ENCODE measurements at places on chromosomes 3 and 15.

GRCh38 chr15:28023422-28023821 lies 75.7 kb downstream of the OCA2 start:
- no peak for DNase-seq

DNA sequence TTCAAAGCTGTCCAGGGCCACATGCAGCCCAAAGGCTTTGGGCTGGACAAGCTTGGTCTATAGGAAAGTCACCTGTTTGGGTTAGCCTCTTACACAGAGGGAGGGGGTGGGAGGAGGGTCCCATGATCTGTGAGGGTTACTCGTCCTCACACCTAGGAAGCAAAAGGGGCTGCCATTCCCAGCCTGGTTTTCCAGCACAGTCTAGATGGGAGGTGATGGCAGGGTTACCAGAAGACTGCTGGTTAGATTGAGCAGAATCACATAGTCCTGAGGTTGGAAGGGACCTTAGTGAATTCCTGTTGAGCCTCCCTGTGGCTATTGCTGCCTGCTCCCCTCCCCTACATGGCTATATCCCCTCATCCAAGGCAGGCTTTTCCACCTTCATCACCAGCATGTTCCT lies 101.8 kb downstream of the SEMA5B start:
- no peak for DNase-seq

- no peak for DNase-seq
Observed at GRCh38 chr3:16216373-16216935, 42.0 kb downstream of the GALNT15 start.

- DNase-seq: no peak
Observed at GRCh38 chr15:88708655-88709054, 69.8 kb downstream of the ISG20 start.

- DNase-seq: no peak
Observed at GRCh38 chr3:40299130-40299720, 10.3 kb upstream of the EIF1B start.

DNA sequence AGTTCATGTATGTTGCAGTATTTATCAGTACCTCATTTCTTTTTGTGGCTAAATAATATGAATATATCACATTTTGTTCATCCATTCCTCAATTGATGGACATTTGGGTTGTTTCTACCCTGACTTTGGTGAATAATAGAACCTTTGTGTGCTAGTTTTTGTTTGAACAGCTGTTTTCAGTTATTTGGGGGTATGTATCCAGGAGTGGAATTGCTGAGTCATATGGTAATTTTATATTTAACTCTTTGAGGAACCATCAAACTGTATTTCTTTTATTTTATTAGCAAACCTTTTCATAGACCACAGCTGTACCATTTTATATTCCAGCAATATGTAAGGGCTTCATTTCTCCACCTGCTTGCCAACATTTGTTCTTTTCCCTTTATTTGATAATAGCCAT lies 38.4 kb upstream of the RBM5 start:
- DNase-seq: no peak

DNA sequence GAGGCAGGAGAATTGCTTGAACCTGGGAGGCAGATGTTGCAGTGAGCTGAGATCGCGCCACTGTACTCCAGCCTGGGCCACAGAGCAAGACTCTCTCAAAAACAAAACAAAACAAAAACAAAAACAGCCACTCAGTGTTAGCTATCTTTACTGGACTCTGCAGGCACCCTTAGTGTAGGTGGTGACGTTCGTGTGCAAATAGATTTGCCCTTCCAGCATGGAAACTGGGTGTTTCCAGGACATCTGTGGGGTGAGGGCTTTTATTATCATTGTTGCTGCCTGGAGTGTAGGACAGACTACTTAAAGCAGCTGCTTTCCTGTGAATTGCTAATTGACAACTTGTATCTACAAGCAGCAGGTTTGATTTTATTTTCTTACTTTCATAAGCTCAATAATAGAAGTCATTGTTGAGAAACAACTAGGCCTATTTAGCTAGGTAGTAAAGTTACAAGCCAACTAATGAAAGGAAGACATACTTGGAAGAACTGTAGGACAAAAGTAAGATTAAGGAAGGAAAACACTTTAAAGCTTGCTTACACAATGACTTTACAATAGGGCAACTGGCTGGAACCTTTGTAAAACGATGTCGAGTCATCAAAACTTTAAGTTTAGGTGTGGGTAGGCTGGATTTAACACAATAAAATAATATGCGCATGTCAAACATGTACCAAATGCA lies 25.4 kb upstream of the SPPL2A start:
- DNase-seq: no peak

DNA sequence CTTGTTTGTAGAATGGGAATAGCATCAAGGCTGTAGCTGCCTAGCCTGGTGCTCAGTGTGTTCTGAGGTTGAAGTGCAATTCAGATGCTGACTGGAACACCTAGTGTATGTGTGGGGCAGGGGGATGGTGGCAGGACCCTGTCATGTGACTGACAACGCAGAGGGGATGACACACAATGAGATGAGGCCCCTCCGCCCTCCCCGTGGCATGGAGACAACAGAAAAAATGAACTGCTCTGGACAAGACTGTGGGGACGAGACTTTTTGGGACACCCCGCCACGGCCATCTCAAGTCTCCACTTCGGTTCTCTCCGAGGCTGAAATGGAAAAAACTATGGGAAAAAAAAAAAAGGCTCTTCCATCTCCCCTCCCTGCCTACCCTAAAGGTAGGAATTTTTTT lies 10.4 kb upstream of the SEC13 start:
- no peak for DNase-seq

GRCh38 chr3:112734736-112735350 lies 93.9 kb upstream of the CCDC80 start:
- DNase-seq: peak; percentile 74

DNA sequence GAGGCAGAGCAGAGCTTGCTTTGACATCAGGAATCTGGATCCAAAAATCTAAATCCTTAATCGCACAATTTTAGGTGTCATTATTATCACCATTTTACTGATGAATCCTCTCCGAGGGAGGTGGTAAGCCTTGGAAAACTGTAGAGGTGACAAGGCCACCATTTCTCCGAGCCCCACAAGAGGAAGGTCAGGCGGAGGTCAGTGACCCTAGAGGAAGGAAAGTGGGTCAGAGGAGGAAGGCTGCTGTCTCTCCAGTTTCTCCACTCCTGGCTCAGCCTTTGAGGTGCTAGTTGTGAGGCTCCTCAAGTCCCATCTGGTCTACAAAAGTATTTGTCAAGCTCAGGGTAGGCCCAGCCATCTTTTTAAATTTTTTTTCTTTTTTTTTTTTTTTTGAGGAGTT lies 3.2 kb downstream of the DVL3 start:
- no peak for DNase-seq

- DNase-seq: no peak
Observed at GRCh38 chr15:101724675-101725005, 367 bp upstream of the TARS3 start.

DNA sequence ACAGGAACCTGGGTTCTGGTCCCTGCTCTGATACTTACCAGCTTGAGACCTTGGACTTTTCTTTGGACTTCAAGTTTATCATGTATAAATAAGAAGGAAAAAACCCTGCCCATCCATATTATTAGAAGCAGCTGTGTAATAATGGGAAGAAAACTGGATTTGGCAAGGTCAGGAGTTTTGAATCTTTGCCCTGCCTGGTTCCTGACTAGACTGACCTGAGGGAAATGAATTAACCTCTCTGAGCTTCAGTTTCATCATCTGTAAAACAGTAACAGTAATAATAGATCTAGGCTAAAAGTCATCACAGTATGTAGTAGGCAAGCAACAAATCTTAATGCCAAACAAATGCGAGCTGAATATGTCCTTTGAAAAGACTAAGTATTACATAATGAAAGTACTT lies 68.8 kb downstream of the FSIP1 start:
- DNase-seq: no peak

- DNase-seq: no peak
Observed at GRCh38 chr3:54294214-54294613, 171.9 kb downstream of the CACNA2D3 start.

GRCh38 chr3:61848885-61849284 lies 287.5 kb downstream of the PTPRG start:
- DNase-seq: no peak

GRCh38 chr15:75225951-75226732 lies 24.5 kb downstream of the C15orf39 start:
- DNase-seq: no peak

DNA sequence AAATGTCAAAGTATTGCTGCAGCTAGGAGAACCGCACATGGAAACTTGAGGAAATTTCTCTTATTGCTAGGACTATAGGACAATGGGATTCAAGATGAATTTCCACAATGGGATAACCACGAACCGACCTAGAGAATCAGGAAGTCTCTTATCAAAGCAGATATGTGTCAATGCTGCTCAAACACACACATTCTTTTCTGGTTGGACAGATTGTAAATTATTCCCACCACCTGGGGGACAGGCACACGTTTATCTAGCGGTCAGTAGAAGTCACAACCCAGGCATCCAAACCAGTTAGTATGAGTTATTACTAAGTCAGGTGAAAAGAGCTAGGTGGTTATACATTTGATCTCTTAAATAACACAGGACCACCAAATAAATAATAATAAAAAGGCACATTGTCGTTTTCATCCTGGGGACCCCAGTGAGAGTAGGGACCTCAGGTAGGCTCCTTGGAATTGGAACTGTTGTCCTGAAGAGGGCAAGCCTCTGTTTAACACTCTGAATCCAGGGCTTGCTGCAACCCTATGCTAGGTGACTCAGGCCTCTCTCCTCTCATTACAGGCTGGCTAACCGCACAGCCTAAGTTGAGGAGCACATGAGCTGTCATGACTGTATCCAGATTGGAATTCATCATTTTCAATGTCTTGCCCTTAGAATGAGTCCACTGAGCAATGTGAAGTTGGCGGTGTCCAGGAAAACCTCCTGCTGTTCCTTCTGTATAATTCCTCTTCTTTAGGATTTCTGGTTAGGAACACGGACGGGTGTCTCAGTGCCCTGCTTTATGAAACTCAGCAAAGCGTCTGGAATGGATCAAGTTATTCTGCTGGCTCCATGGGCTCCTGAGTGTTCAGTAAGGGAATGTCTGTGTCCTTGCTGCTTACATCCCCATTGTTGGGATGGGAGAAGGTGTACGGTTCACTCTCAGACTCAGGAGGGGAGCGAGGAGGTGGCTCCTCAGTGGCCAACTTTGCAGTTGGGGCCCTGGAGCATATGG lies 59.0 kb downstream of the CLEC3B start:
- DNase-seq: no peak

DNA sequence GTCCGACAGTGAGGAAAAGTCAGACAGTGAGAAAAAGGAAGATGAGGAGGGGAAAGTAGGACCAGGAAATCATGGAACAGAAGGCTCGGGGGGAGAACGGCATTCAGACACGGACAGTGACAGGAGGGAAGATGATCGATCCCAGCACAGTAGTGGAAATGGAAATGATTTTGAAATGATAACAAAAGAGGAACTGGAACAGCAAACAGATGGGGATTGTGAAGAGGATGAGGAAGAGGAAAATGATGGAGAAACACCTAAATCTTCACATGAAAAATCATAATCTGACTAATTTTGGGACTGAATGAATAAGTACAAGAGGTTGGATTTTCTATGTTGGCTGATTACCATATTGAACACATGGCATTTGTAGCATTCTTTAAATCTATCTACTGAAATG lies 26.2 kb downstream of the SEC62 start:
- DNase-seq: no peak

DNA sequence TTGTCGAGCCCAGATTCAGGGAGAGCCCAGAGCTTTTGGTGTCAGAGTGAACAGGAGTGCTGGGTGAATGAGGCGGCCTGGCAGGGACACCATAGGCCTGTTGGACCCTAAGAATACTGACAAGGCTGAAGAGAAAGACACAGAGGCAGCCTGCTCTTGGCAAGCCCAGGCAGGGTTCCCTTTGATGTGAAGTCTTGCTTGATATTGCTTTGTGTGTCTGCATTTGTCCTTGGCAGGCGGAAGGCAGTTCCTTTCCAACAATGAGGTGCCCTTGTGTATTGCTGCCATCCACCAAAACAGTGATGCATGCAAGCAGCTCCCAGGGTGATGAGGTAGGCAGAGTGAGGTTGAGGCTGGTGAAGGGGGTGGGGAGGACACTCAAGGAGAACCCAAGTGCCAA lies 152.7 kb upstream of the TSC22D2 start:
- DNase-seq: no peak

- DNase-seq: no peak
Observed at GRCh38 chr15:79032656-79033055, 57.9 kb downstream of the RASGRF1 start.

- DNase-seq: no peak
Observed at GRCh38 chr3:157311633-157312375, 124.8 kb upstream of the PTX3 start.

DNA sequence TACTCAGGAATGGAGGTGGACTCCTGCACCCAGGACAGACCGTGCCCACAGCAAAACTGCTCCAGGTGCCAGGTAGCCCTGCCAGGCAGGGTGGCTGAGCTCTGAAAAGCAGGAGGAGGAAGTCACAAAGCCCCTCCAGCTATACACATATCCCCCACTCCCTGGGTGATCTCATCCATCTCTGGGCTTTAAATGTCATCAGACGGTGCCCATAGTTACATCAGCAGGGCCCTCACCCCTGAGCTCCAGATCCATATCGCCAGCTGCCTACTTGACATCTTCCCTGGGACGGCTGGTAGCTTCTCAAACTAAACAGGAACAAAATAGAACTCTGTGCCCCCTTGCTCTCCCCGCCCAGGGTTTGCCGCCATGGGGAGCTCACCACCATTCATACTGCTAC lies 87.7 kb downstream of the MEGF11 start:
- no peak for DNase-seq

DNA sequence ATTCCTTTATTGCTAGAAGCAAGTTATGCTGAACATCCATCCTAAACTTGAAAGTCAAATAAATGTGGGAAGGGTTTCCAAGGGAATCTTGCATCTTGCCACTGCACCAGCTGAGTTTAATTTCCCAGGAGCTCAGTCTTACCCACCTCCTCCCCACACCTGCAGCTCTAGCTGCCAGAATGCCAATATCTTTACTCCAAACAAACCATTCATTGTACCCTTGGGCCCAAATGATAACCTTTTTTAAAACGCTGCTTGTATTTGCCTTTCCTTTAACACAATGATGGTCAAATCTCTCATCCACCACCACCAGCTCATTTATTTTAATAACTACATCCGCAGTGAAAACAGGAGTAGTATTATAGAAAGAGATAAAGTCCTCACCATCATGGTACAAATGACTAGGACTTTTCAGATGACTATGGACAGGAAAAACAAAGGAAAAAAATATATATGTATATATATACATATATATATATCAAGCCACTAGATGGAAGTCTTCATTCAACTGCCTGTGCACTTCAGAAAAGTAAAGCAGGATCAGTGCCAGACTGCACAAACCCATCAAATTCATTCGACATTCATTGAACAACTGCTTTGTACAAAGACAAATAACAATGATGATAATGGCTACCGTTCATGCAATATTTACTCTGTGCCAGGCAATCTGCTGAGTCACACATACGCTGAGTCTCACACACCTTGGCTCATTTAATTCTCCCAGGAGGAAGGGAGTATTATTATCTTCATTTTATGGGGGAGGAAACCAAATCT lies 44.0 kb downstream of the BFSP2 start:
- no peak for DNase-seq

GRCh38 chr15:75584121-75584520 lies 5.0 kb upstream of the PTPN9 start:
- DNase-seq: no peak

GRCh38 chr3:136772709-136773108 lies 20.5 kb upstream of the STAG1 start:
- no peak for DNase-seq

- no peak for DNase-seq
Observed at GRCh38 chr15:101039461-101039860, 120.3 kb downstream of the LRRK1 start.

- DNase-seq: no peak
Observed at GRCh38 chr3:101778385-101779046, 495 bp upstream of the NXPE3 start.

All from ecto neural progenitor cell (in vitro differentiated cells).